Testis (tissue), 5 donors: ENCODE measurements at places on chromosomes 13 and 19.
A peak's percentile ranks its signal among the peaks of the same experiment; 100 is the strongest.

DNA sequence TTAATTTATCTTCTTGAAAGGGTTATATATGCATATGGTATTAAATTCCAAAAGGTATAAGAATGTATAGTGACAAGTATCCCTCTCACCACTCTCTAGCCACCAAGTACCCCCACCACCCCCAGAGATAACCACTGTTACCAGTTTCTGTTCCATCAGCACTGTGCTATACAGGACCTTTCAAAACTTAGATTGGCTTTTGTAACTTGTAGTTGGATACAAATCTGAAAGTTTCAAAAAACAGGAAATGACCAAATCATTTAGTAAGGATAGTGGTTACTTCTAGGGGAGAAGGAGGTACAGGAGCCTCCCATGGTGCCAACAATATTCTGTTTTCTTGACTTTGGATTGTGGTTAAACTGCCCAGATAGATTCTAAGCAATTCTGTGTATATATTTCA is 56.7 kb downstream of the AKAP11 start:
- DNase-seq: no peak

- DNase-seq: no peak
These were observed 1686.7 kb upstream of the MIR17HG start for GRCh38 chr13:89660752-89661151.

DNA sequence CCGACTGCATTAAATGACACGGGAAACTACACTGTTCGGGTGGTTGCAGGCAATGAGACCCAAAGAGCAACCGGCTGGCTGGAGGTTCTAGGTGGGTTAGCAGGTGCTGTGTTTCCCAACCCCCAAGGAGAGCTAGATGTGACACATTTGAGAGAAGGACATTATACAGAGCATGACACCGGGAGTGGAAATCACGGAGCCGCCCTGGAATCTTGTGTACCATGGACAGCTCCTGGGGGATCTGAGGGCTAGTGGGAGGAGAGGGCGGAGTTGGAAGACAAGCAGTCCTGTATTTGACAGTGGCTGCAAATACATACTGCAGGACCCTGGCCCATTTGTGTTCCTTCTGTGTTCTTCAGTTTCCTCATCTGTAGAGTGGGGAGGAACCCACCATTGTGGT is 2.3 kb downstream of the CEACAM18 start:
- peak; percentile 25 for DNase-seq

DNA sequence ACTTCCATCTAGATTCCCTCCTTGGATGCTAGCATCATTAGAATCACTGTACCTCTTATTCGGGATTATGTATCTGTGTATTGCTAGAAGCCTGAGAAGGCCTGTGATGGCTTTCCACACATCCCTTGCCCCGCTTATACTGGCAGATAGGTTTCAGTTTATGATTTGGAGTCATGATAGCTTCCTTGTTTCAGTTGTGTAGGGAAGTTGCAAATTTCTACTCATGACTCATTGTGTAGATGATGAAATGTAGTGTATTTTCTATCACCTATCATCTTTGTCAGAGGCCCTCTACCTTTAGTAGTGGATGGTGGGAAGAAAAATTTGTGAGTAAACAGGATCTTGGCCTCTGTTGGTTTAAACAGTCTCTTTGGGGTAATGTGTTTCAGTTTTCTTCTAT is 165.2 kb downstream of the GGACT start:
- no peak for DNase-seq

- no peak for DNase-seq
These were observed 8.9 kb downstream of the PODNL1 start for GRCh38 chr19:13929340-13929739.

DNA sequence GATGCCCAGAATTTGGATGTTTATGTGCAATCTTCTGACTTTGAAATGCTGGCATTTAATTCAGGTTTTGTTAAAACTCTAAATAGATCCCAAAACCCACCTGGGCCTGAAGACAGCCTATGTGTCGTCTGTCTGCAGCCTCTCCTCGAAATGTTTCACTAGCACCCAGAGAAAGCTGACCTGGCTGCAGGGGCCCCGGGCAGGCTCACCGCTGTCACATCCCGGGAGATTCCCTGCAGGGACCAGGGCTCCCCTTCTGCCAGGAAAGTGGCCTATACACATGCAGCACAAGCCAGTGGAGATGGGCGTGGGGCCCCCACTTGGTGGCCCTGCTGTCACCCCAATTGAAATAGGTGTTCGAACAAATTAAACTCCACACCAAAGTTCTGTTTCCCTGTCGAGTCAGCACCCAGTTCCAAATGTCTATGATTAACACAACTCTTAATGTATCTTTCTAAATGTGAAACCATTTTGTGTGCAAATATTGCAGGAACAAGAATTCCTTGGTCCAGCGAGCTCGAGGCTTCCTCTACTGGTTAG is 145.8 kb upstream of the ZNF507 start:
- DNase-seq: no peak

DNA sequence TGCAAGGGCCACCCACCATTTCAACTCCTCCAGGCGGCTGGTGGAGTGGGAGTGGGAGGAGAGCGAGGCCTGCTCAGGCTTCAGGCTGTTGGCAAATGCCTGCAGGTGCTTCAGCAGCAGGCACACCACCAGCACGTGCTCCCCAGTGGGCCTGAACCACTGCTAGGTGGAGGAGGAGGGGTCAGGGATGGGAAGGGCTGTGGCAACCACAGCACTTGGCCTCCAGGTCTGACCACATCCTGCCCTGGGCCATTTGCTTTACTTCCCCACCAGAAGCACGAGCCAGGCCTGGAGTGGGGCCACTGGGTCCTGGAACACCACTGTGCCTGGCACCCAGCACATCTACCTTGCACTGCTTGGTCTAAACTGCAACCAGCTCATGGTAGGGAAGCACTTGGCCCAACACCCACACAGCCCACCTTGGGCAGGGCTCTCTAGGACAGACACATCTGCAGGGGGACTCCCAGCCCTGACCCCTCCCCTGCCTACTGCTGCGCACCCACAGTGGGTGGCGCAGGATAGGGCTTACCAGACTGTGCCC is 26.2 kb downstream of the TUBA3C start:
- no peak for DNase-seq

DNA sequence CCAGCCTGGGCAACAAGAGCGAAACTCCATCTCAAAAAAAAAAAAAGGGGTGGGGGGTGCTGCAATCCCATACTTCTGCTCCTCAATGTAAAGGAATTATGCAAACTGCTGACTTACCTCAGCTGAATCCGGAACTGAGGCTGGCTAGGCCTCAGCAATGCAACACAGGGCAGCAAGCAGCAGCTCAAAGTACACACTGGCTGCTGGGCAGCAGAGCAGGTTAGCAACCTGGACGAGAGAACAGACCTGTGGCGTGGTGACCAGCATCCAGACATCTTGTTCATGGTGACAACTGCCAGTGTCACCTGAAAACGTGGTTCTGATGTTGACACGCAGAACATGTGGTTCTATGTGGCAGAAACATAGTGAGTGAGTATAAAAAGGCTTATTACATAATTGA is 28.1 kb downstream of the ZNF14 start:
- no peak for DNase-seq

- peak; percentile 82 for DNase-seq
These were observed 112.4 kb downstream of the NUFIP1 start for GRCh38 chr13:44876782-44877324.

- peak; percentile 41 for DNase-seq
These were observed 8.3 kb upstream of the SYCN start for GRCh38 chr19:39212375-39212742.

GRCh38 chr19:2247433-2248101 is 1.6 kb upstream of the AMH start:
- DNase-seq: no peak

- no peak for DNase-seq
These were observed 88.6 kb upstream of the ZNF536 start for GRCh38 chr19:30283556-30283955.

GRCh38 chr13:27442797-27443196 is 7.6 kb downstream of the MTIF3 start:
- DNase-seq: no peak

DNA sequence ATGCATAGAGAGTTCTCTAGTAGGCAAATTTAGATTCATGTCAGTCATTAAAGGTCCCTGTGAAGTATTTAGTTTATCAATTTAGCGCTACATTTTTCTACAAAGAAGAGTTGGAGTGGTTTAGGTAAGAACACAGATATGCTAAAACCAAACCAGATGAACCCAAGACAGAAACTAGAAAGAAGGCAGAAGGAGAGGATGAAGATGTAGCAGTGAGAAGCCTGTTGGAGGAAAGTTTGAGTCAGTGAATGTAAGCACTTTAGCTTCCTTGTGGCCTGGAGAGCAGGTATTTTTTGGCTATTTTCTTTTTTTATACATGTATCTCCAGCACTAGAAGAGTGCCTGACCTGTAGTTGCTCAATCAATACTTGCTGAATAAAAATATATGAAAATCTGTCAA is 223.7 kb downstream of the KCNRG start:
- no peak for DNase-seq

GRCh38 chr13:46874006-46874405 is 22.8 kb downstream of the HTR2A start:
- no peak for DNase-seq

- no peak for DNase-seq
These were observed 24.3 kb upstream of the SHFL start for GRCh38 chr19:10061717-10062310.

DNA sequence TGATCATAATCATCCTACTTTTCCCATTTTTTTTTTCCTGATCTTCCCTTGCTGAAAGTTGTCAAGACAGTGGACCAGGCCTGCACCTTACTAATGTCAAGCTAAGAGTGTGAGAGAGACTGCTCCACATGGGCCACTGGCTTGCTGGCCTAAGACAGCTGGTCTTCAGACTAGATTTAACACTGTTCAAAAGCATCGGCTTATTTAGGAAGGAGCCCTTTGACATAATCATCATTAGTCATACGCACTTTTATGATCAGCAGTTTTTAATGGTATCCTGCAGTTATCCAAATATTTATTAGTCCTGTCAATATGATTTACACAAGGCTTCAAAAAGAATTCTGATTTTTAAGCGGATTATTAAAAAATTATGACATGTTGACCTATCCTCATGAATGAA is 270.6 kb downstream of the DNAJC15 start:
- DNase-seq: no peak

- DNase-seq: no peak
These were observed 76.6 kb downstream of the TNFSF11 start for GRCh38 chr13:42650506-42650905.

- no peak for DNase-seq
These were observed 1.2 kb downstream of the CNN2 start for GRCh38 chr19:1027650-1028061.
